Purkinje cell (primary cell): ENCODE measurements at places on chromosomes 11 and 22. TPM values are rescaled to one million over a fixed set of nuclear protein-coding genes. Genes with fewer than 3 reads are reported as not detected.

The KCNK4 gene
- 0.17 TPM in 1 of 2 replicates, not detected in the other for polyA plus RNA-seq

The DYNC2H1 gene
- 16.5 and 19.0 TPM in 2 replicates for polyA plus RNA-seq

The CNTF gene
- not detected in 2 replicates for polyA plus RNA-seq

The FADS3 gene
- 0.51 TPM in 1 of 2 replicates, not detected in the other for polyA plus RNA-seq

The SLC22A8 gene
- not detected in 2 replicates for polyA plus RNA-seq

The MAML2 gene
- polyA plus RNA-seq, result 2.0 and 4.8 TPM in 2 replicates

The CABP7 gene
- 6.6 and 11.0 TPM in 2 replicates for polyA plus RNA-seq

The DKK3 gene
- 13.1 and 160 TPM in 2 replicates for polyA plus RNA-seq

The PPARA gene
- polyA plus RNA-seq, result 0.71 and 1.4 TPM in 2 replicates

The MS4A12 gene
- not detected in 2 replicates for polyA plus RNA-seq

The SCN3B gene
- 14.8 and 42.9 TPM in 2 replicates for polyA plus RNA-seq

The RIC3 gene
- polyA plus RNA-seq, result 62.9 and 66.1 TPM in 2 replicates

The EIF3D gene
- 58.2 and 60.9 TPM in 2 replicates for polyA plus RNA-seq

The OTOG gene
- polyA plus RNA-seq, result not detected in 2 replicates

The LRRC10B gene
- not detected in 2 replicates for polyA plus RNA-seq

The GAS2 gene
- 14.6 and 17.1 TPM in 2 replicates for polyA plus RNA-seq

The SSTR3 gene
- polyA plus RNA-seq, result 0.13 TPM in 1 of 2 replicates, not detected in the other

The OR5P2 gene
- not detected in 2 replicates for polyA plus RNA-seq

The SLC22A6 gene
- polyA plus RNA-seq, result not detected in 2 replicates

The SOX6 gene
- 7.7 and 20.2 TPM in 2 replicates for polyA plus RNA-seq

The F2 gene
- not detected in 2 replicates for polyA plus RNA-seq

The DEUP1 gene
- polyA plus RNA-seq, result 0.24 and 4.7 TPM in 2 replicates

The PI4KA gene
- 66.1 and 101 TPM in 2 replicates for polyA plus RNA-seq

The FGF4 gene
- not detected in 2 replicates for polyA plus RNA-seq

The NPAS4 gene
- 0.16 TPM in 1 of 2 replicates, not detected in the other for polyA plus RNA-seq
